ENCODE measurements at places on chromosomes 5 and 9.

- DNase-seq, result no peak
Observed at GRCh38 chr5:26622947-26623346, 415.4 kb downstream of the CDH9 start.

- no peak for DNase-seq
Observed at GRCh38 chr9:135222881-135223760, 135.7 kb downstream of the OLFM1 start.

DNA sequence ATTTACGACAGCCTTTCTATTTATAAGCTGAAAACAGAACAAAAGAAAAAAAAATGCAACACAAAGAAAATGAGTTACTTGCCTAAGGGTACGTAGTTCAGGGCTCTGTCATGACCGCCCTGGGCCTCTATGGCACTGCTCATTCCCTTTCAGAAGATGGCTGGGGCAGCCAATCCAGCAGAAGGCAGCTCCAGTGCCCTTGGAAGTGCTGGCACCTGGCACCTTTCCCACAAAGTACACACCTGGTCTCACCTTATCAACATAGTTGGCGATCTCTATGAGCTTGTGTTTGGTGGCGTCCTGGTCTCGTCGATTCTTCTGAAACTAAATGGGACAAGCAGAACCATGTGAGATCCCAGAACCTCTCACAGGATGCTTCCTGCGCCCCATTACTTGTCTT, 53.2 kb downstream of the NIPAL4 start:
- no peak for DNase-seq

DNA sequence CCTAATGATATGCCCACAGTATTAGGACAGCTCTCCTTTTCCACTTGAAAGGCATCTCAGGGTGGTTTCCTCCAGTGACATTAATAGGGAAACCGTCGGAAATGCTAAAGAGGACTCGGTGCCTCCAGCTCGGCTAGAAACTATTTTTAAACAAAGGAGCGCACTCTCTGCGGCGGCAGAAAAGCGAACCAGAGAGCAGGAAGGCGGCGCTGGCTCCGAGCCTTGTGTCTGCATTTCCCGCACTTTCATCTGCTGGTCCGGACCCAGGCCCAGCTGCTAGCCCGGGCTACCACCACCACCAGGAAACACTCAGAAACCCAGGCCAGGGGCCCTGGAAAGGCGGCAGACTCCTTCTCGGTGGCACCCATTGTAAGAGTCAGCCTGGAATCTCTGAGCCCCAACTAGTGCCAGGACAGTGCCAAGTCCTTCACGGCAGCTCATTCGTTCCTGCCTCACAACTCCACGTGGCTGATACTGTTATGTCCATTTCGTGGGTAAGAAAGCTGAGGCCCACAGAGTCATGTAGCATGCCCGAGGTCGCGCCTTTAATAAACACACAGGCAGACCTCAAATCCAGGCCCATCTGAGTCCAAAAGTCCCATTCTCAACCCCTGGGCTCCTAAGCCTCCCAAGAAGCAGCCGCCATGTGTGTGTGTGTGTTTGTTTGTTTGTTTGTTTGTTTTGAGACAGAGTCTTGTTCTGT, 73.9 kb downstream of the VAV2 start:
- DNase-seq, result no peak

DNA sequence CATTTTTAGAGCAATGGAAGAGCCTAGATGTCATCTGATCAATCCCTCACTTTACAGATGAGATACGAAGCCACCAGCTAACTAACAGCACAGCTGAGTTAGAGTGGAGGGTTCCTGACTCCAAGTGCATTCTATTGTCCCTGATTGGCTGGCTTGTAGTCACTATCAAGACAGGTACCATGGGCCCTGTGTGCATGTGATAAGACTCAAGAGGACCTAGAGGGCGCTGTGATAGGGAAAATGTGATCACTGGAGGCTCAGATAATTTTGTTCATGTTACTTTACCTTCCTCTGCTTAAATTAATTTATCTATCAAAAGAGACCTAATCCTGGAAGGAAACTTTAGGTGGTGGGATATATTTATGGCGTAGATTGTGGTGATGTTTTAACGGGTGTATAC, 19.5 kb upstream of the SNAPC3 start:
- no peak for DNase-seq
